ENCODE measurements at places on chromosomes 16 and 17.

GRCh38 chr17:37608351-37609169 is 658 bp downstream of the SYNRG start:
- peak; percentile 28 for DNase-seq

- no peak for DNase-seq
Measured at GRCh38 chr17:77204536-77204935, 63.8 kb downstream of the SEC14L1 start.

- DNase-seq: no peak
Measured at GRCh38 chr17:51828901-51829300, 329.6 kb downstream of the CA10 start.

DNA sequence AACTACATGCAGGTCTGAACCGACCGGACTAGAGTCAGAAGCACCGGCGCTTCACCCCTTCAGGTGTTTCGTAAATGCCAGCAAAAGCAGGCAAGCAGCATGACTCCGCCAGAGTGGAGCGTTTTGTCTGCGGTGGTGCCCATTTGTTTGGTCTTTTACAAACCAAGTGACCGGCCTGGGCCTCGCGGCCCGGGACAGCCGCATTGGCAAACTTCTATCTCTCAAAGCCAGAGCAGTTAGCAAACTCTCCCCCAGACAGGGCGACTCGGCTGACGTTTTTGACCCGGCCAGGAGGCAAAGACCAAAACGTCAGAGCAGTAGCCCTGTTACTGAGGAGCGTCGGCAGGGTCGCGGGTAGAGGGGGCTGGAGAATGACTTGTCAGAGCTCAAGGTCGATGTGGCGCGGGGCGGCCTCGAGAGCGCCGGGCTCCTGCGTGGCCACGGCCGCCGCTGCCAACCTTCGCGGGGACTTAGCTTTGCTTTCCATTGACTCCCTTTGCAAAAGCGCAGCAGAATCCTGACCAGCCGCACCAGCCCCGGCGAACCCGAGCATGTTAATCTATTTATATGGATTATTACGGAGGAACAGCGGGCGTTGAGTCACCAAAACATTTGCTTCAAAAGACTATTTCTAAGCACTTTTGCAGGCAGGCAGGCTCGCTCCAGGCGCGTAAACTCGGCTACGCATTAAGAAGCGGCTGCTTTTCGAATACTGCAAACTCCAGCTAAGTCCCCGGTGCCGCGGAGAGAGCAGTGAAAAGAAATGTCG is 763 bp upstream of the SOX9 start:
- DNase-seq: peak; percentile 87

DNA sequence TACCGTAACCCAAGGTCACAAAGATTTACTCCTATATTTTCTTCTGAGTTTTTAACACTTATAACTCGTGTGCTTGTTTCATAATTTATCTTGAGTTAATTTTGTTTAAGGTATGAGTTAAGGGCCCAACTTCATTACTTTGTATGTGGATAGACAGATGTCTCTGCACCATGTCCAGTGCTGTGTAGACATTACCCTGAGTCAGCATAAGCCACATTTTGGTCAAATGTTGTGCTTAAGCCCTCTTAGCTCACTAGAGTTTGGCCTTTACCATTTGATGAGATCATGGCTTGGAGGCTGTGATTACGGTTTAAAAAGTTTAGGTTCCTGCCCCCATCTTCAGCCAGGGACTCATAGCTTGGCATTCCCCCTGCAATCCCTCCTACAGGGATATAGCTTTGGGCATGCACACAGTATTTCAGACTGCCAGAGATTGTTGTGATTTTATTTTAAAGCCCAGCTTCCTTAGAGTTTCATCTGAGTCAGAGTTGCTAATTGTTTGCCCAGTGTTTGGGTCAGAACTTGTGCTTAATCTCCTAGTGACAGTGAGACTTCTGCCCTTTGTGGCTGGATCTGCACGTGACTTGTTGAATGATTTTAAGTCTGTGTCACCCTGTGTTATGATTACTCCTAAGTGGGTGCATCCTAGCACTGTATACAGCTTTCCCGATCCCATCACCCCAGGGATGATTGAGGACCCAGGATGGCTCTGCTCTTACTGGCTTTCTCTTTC is 393.1 kb downstream of the CNTNAP4 start:
- DNase-seq: no peak

DNA sequence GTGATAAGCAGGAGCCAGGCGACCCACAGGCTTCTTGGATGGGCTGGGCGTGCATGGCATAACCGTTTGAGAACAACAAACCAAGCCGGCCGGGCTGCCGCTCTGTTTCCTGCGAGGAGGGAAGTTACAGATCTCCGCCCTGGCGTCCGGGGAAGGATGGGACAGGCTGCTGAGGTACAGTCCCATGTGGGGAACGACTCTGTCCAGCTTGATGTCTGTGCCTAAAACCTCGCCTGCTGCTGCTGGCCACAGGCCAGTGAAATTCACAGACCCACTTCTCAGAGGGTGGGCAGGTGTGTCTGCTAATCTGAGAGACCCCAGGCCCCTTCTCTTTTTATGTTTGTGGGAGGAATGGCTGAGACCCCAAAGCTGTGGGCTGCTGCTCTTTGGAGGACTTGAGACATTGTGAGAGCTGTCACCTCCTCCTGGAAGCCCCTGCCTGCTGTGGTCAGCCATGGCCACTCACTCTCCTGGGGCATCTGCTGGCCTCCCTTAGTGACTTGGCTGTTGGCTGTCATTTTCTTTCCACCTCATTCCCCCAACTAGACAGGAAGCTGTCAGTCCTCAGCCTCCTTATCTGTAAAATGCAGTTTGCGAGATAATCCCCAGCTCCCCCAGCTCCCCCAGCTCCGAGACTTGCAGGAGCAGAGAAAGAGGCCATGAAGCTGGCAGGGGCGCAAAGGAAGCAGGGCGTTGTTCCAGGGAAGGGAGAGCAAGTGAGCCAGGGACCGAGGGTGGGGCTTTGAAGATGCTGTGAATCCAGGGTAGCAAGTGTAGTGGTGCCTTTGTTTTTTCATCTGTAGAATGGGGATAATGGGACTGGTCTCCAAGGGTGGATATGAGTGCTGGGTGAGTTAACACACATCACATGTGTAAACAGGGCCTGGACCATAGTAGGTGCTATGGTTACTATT is 51.0 kb downstream of the CMIP start:
- DNase-seq: no peak

Measured in iris pigment epithelial cell (primary cell).